ENCODE measurements at places on chromosomes 2 and 18. TPM values are rescaled to one million over a fixed set of nuclear protein-coding genes. Genes with fewer than 3 reads are reported as not detected.

DNA sequence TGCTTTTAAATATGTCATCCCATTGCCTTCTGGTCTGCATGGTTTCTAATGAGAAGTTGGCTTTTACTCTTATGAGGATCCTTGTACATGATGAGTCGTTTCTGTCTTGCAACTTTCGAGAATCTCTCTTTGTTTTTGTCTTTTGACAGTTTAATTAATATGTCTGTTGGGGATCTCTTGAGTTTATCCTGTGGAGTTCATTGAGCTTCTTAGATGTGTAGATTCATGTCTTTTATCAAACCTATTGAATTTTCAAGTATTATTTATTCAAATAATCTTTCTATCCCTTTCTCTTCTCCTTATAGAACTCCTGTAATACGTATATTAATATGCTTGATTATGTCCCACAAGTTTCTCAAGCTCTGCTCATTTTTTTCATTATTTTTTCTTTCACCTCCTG lies 67.9 kb downstream of the TMEM185B start:
- no peak for DNase-seq

DNA sequence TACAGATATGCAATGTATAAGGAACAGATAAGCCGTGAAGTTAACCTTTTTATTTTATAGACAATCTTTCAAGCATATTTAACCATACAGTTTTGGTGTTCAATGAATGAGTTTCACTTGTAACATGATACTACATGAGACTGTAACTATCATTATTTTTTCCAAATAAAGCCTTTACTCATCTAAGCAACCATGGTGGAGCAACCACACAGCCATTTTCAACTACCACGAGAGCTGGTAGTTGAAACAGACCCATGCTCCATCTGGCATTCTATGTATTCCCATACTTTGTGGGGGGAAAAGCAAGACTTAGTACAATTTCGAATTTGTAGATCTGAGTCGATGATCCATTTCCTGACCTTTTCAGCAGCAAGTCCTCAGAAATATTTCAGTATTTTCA lies 159.3 kb upstream of the RND3 start:
- DNase-seq, result no peak

GRCh38 chr2:25548601-25549000 lies 124.8 kb downstream of the DTNB start:
- no peak for DNase-seq

DNA sequence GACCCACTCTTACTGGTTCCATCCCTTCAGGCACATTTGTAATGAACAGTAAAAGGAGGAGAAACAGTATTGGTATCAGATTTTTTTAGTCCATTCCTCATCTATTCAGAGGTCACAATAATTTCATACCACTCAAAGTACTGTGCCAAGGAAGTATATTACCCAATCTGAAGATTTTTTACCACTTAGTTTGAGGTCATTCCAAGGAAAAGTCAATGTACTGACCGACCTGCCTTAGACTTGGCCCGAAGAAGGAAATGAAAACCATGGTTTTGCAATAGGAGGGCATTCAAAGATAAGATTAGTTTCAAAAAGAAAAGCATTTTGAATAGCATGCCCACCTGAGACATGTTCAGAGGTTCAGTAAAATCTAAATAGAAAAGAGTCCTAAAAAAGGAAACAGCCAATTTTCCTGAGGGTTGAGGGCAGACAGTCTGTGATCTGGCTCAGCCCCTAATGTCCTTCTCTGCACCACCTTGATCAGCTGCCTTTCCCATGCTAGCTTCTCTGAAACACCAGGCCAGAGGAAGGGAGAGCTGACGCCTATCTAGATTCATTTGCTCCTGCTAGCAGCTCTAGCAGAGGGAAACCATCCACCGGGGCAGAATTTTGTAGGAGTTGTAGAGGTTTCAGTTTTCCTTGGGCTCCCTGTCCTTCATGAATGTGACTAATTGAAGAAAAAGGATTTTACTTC lies 107.3 kb upstream of the FZD5 start:
- no peak for DNase-seq

DNA sequence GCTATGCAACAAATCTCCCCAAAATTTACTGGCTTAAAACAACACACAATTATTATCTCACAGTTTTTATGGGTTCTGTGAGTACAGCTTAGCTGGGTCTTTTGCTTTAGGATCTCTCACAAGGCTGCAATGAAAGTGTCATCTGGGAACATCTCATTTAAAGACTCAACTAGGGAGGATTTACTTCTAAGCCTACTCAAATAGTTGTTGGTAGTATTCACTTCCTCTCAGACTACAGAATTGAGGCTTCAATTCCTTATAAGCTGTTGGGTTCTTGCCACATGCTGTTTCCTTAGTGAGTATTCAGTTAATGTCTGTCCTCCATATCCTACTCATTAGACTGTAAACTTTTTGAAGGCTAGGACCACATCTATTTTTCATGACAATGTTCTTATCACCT lies 72.3 kb downstream of the MDH1 start:
- DNase-seq, result peak; percentile 70

- peak; percentile 58 for DNase-seq
Observed at GRCh38 chr2:85266146-85267041, 61.4 kb downstream of the TGOLN2 start.

GRCh38 chr2:201118961-201119854 lies 3.2 kb downstream of the CFLAR start:
- peak; percentile 81 for DNase-seq

RFX8 gene
- not detected for total RNA-seq

KYNU gene
- total RNA-seq, result 0.44 TPM

TMSB10 gene
- total RNA-seq, result 2,146 TPM

CCDC68 gene
- total RNA-seq, result not detected

HRH4 gene
- total RNA-seq, result not detected

GCA gene
- total RNA-seq, result 11.6 TPM

Measured in A673 (cell line).